Esophagus squamous epithelium (tissue), 5 donors: ENCODE measurements at places on chromosomes 7 and 10. TPM values are rescaled to one million over a fixed set of nuclear protein-coding genes. Genes with fewer than 3 reads are reported as not detected.

Gene MSS51
- total RNA-seq = 2.5 TPM

Gene EN2
- total RNA-seq = not detected

Gene CRYGN
- 0.19 TPM for total RNA-seq

Gene STYXL1
- total RNA-seq = 29.1 TPM

Gene C10orf143
- 0.53 TPM for total RNA-seq

Gene ZDHHC6
- 31.1 TPM for total RNA-seq

Gene WAPL
- 29.9 TPM for total RNA-seq

Gene METTL27
- total RNA-seq = 4.4 TPM

Gene TRIM50
- not detected for total RNA-seq

Gene TRIM73
- total RNA-seq = not detected

Gene CALML3
- total RNA-seq = 196 TPM

Gene MLLT10
- total RNA-seq = 25.6 TPM

- H3K27me3 ChIP-seq = no peaks in the 10 kb centered on the region
- no peaks in the 10 kb centered on the region for H3K36me3 ChIP-seq
- H3K27ac ChIP-seq = no peak overlapping the region
- no peak for DNase-seq
- no peaks in the 10 kb centered on the region for H3K4me1 ChIP-seq
- H3K4me3 ChIP-seq = no peak overlapping the region
Observed at GRCh38 chr7:17581301-17581700, 282.8 kb downstream of the AHR start.

- no peak overlapping the region for H3K27ac ChIP-seq
- H3K4me3 ChIP-seq = no peak overlapping the region
- peaks cover 38% of the 10 kb centered on the region for H3K4me1 ChIP-seq
- DNase-seq = no peak
- peaks cover 21% of the 10 kb centered on the region for H3K27me3 ChIP-seq
Observed at GRCh38 chr7:363626-364025, 73.7 kb downstream of the FOXL3 start.

GRCh38 chr10:11403116-11403515, 208.3 kb downstream of the USP6NL start:
- peak overlapping the region; percentile 28 for H3K27ac ChIP-seq
- H3K27me3 ChIP-seq = no peaks in the 10 kb centered on the region
- no peaks in the 10 kb centered on the region for H3K4me1 ChIP-seq
- no peak for DNase-seq
- no peaks in the 10 kb centered on the region for H3K36me3 ChIP-seq

DNA sequence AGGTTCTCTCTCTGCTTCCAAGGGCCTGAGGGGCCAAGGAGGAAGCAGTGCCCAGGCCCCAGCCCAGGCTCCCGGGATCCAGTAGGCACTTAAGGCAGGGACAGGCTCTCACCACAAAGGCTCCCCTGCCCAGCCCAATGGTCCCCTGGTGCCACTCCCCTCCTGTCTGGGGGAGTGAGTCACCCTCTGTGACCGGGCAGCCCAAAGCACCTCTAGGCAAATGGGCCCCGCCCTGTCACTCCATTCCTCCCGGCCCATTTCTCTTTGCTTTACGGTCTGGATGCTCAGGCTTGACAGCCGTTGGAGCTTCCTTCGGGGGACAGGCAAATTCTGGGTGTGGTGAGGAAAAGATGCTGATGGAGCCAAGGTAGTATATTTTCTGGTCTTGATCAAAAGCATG, at the start of gene CALHM3:
CALHM3 (minus strand) TSS at position 106 of the 400 bp plus-strand sequence. CDS start 208 bp downstream, outside the sequence.
- H3K36me3 ChIP-seq = no peaks in the 10 kb centered on the region
- H3K4me1 ChIP-seq = peaks cover 6% of the 10 kb centered on the region
- no peak within 1 kb of the TSS for H3K4me3 ChIP-seq
- no peak within 1 kb of the TSS for H3K27ac ChIP-seq
- no peaks in the 10 kb centered on the region for H3K27me3 ChIP-seq

DNA sequence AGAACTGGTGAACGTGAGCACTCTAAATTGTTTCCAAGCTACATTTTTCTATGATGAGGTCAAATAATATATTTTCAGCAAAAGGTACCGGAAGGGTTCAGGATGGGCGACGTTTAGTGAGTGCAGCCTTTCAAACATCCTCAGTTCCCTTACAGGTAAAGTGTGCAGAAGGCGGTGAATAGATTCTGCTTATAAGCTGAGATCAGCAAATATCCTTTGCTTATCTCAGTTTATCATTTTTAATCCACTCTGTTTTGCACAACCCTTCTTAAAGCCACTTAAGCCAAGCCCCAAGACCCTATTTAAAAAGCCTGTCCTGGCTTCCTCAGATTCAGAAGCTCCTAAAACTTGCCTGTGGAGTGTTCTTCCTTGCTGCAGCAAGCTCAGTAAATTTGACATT, 103.1 kb upstream of the DGKB start:
- H3K4me1 ChIP-seq = no peaks in the 10 kb centered on the region
- H3K36me3 ChIP-seq = no peaks in the 10 kb centered on the region
- H3K4me3 ChIP-seq = no peak overlapping the region
- no peak for DNase-seq
- H3K27me3 ChIP-seq = no peaks in the 10 kb centered on the region

GRCh38 chr7:57414415-57414814, 35.6 kb upstream of the ZNF716 start:
- no peak for DNase-seq
- no peaks in the 10 kb centered on the region for H3K4me1 ChIP-seq
- no peaks in the 10 kb centered on the region for H3K36me3 ChIP-seq
- no peak overlapping the region for H3K4me3 ChIP-seq
- no peaks in the 10 kb centered on the region for H3K27me3 ChIP-seq

DNA sequence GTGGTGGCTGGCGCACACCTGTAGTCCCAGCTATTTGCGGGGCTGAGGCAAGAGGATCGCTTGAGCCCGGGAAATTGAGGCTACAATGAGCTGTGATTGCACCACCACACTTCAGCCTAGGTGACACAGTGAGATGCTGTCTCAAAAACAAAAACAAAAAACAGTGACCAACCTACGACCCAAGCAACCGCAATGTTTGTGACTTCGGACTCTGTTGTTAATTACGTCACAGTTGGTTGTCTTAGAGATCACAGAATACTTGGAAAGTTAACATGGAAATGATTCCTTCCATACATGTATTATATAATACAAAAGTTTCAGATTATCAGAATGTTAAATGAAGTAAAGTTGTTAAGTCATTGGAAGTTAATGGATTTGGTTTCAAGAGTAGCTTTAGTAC, 106.2 kb downstream of the REEP3 start:
- H3K27ac ChIP-seq = peak overlapping the region; percentile 97
- DNase-seq = no peak
- no peaks in the 10 kb centered on the region for H3K36me3 ChIP-seq
- no peak overlapping the region for H3K4me3 ChIP-seq
- no peaks in the 10 kb centered on the region for H3K27me3 ChIP-seq
- H3K4me1 ChIP-seq = peaks cover 18% of the 10 kb centered on the region

DNA sequence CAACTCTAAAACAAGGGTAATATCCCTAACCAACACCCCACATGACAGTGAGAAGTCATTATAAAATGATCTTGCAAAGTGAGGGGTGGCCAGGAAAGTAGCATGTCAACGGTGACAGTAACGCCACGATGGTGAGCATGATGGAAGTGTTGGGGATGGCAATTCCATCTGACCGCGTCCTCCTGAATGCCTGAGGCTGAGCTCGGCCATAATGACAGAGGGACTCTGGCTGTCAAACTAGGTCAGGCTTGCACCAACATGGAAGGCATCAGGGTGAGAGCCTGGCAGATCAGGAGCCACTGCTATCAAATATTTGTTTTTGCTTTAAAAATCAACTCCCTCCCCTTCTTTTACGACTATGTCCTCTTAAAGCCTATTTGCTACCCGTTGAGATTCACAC, 55.7 kb upstream of the EFCAB10 start:
- no peak overlapping the region for H3K27ac ChIP-seq
- H3K4me3 ChIP-seq = no peak overlapping the region
- H3K27me3 ChIP-seq = no peaks in the 10 kb centered on the region
- H3K4me1 ChIP-seq = no peaks in the 10 kb centered on the region

- H3K4me3 ChIP-seq = no peak overlapping the region
- no peaks in the 10 kb centered on the region for H3K27me3 ChIP-seq
- DNase-seq = no peak
- no peaks in the 10 kb centered on the region for H3K4me1 ChIP-seq
- no peak overlapping the region for H3K27ac ChIP-seq
Observed at GRCh38 chr7:77944183-77945182, 145.9 kb downstream of the PHTF2 start.

- H3K4me3 ChIP-seq = no peak overlapping the region
- no peaks in the 10 kb centered on the region for H3K27me3 ChIP-seq
- no peak overlapping the region for H3K27ac ChIP-seq
- DNase-seq = no peak
- no peaks in the 10 kb centered on the region for H3K4me1 ChIP-seq
Observed at GRCh38 chr7:107605218-107605815, 25.3 kb downstream of the BCAP29 start.

GRCh38 chr7:155362380-155363145, 64.9 kb downstream of the INSIG1 start:
- no peak overlapping the region for H3K27ac ChIP-seq
- no peaks in the 10 kb centered on the region for H3K4me1 ChIP-seq
- H3K36me3 ChIP-seq = no peaks in the 10 kb centered on the region
- peaks cover 82% of the 10 kb centered on the region for H3K27me3 ChIP-seq
- DNase-seq = no peak

DNA sequence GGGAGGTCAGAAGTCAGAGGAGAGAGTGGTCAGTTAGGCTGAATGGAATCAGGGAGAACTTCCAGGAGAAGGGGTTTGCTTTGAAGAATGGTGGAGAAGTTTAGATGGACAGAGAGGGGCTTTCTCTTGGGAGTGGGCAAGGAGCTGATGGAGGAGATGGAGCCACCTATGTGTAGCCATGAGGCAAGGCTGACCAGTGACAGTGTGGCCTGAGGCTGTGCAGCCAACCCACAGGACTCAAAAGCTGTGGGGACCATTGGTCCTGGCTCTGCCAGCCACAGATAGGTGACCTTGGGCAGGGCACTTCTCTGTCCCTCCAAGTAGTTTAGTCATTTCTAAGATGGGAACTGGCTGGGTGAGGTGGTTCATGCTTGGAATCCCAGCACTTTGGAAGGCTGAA, 18.7 kb downstream of the NEURL1 start:
- DNase-seq = no peak
- H3K27ac ChIP-seq = no peak overlapping the region
- H3K4me3 ChIP-seq = no peak overlapping the region
- H3K36me3 ChIP-seq = no peaks in the 10 kb centered on the region
- no peaks in the 10 kb centered on the region for H3K27me3 ChIP-seq

- DNase-seq = no peak
- H3K27me3 ChIP-seq = no peaks in the 10 kb centered on the region
- no peaks in the 10 kb centered on the region for H3K4me1 ChIP-seq
- H3K36me3 ChIP-seq = peaks cover 8% of the 10 kb centered on the region
Observed at GRCh38 chr7:158754746-158755444, 50.3 kb upstream of the NCAPG2 start.

- no peak for DNase-seq
- H3K4me3 ChIP-seq = no peak overlapping the region
Observed at GRCh38 chr10:112394475-112394875, 20.6 kb downstream of the ACSL5 start.

- no peaks in the 10 kb centered on the region for H3K36me3 ChIP-seq
- DNase-seq = no peak
- no peak within 1 kb of the TSS for H3K4me3 ChIP-seq
Observed at GRCh38 chr7:144048648-144049047, at the start of gene OR2A5. Gene OR2A5, plus strand, starts transcription at chr7:144048948. Its CDS starts 1,454 bp downstream, at chr7:144050402.

- peaks cover 6% of the 10 kb centered on the region for H3K4me1 ChIP-seq
- no peak for DNase-seq
- H3K4me3 ChIP-seq = no peak overlapping the region
- H3K27ac ChIP-seq = peak overlapping the region; percentile 75
- H3K27me3 ChIP-seq = no peaks in the 10 kb centered on the region
Observed at GRCh38 chr7:3028071-3028757, 15.5 kb downstream of the CARD11 start.
